Jurkat, Clone E6-1 (cell line): ENCODE measurements at places on chromosomes 4 and X.

DNA sequence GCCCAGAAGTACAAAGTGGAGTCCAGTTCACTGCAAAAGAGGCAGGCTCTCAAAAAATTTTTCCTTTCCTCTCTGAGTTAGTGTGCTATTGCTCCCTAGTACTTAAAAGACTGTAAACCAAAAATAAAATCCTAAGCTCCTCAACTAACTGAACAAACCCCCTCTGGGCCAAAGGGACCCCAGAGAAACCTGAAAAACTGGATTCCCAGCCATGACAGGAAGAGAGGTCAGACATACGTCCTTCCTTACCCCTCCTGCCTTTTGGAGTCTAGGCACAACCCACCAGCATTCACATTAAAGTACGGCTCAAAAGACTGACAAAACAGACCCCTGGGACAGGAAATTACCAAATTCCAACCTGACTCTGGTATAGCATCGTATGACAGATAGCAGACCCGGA, 957.9 kb upstream of the PRKX start:
- DNase-seq = no peak

- no peak for DNase-seq
Measured at GRCh38 chrX:53184836-53185235, 40.2 kb downstream of the KDM5C start.

DNA sequence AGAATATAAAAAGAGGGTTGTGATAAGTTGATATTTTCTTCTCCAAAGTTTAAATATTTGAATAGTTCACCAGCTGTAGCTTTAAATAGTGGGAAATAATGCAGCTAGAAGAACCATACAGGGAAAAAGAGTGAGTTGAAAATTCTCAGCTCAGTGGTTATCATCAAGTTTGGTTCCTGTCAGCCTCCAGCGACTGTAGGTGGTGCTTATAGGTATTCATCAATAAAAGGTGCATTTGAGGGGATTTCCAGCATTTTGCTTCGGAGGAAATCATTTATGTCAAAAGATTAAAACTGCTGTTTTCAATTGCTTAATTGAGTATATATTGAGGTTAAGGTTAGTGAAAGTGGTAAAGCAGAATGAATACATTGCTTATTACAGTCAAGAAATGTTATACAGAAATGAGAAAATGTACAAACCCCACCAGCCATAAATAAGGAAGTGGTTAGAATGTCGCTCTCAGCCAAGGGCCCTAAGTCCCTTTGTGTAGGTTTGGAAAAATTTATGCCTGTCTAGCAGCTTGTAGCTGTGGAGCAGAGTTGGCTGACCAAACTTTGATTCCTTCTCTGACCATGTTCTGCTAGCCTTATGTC, 532.9 kb upstream of the FTHL17 start:
- no peak for DNase-seq

DNA sequence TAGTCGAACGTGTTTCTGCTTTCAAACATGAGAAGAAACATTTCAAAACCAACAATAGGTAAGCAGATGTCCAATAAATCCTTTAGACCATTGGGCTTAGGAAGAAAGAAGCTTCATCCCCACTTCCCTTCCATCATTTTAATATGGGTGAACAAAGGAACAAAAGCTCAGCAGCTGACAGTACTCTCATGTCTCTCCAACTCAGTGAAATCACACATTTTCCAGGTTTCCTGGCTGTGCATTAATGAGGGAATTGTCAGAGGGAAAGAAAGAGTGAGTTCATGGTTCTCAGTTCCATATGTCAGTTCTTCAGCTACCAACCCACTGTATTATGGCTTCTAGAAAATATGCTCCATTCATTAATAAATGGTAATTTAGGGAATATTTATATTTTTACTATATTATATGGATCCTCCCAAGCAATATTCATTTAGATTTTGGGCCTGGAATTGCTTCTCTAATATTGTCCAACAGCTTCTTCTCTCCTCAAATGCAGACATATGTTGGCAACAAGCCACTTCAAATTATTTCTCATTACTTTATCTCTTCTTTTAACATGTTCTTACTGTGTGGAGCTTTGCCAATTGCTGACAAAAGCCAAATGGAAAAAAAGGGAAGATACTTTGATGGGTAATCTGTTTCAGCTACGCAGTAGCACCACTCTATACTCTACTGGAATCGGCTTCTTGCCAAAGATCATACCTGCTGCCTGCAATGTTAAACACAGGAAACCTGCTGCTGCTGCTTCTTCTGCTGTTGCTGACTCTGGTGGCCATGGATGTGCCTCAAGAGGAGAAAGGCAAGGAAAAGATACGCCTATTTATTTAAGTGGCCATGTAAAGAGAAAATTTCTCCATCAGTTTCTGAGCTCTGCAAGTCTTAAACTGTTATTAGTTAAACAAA, 1757.6 kb downstream of the ARAP2 start:
- DNase-seq = no peak

- no peak for DNase-seq
Measured at GRCh38 chr4:186939226-186939625, 215.6 kb upstream of the FAT1 start.

DNA sequence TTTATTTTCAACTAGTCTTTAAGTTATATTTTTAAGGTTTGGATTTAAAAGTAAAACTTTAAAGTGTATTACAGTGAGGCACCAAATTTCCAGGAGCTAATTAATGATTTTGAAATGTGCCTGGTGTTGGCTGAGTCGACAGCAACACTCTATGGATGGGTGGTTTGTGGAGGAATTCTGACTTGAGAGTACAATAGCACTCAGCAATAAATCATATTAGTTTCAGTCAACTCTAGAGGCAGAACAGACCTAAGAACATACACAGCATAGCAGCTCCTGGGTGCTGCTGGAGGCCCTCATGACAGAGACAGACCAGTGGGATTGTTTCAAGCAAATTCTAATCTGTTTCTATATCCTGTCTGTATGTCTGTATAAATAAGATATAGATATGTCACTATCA, 673.4 kb downstream of the TRIML1 start:
- no peak for DNase-seq

- no peak for DNase-seq
Measured at GRCh38 chr4:94373752-94374151, 31.1 kb upstream of the HPGDS start.

DNA sequence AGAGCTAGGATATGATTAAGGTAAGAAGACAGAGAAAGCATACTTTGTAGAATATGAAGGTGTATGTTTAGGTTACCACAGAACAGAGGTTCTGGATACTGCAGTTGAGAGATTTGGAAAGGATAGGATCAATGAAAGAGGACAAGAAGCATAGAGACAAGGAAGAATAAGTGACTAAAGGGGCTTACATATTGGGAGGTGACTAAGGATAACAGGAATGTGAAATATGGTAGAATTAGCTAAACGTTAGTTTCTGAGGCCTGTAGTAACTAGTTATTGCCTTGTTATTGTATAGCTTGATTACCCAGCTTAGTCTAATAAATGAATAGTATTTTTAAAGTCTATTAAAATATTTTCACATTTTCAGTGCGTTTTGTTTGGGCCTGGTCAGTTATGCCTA, 38.2 kb downstream of the CENPI start:
- DNase-seq = no peak

DNA sequence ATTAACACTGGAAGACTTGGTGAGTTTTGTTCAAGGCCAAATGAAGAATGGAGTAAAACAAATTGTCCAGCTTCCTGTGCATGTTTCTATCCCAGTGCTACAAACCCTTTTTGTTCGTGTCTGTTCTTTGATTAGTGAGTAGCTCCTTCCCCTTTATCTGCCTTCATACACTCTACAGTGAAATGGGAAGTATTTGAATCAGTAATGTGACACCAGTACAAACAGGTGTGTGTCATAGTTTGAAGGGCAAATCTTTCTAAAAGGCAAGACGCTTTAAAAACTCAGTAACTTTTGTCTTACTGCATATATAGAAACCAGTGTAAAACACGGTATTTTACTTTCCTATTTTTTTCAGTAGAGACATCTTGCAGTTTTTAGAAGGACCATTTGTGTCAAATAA, 5.9 kb downstream of the ARHGEF38 start:
- DNase-seq = no peak

DNA sequence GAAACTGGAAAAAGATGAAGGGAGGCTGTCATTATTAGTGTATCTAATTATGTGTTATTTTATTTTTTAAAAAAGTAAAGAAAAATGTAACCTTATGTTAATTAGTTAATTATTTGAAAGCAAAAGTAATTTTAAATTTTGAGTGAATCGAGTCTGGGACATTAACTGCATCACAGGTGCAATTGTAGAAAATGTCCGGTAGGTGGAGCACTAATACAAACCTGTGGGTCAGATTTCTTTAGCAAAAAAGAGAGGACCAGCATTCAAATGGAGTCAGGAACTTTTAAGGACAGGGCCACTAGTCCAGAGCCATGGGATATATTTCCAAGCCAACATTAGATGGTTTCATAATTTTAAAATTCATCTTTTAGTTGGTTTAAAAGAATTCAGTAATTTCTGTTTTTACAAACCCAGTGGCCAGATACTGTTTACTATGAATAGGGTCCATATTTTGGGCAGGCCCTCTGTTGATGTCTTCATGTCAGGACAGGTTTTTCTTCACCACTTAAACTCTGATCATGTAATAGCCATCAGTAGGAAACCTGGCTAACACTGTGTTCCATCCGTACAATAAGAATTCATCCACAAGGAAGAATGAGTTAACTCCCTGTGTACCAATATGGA, 27.2 kb downstream of the BST1 start:
- DNase-seq = peak; percentile 49

- DNase-seq = no peak
Measured at GRCh38 chr4:80876810-80877209, 153.7 kb upstream of the BMP3 start.

DNA sequence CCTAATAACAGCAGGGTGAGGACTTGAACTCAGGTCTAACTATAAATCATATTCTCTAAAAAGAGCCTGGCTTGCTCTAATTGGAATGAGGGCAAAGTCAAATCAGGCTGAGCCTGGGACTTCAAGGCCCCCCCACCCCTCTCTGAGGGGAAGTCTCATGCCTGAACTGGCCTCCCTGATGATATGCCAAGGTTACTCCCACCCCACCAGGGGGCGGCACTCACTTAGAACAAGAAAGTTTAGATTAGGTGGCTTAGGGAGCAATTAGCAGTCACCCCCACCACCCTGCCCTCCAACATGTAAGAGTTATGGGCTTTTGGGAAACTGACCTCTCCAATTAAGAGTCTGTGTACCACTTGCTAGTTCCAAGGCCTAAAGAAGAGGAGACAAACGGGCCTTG, 2.7 kb downstream of the FOXO4 start:
- peak; percentile 64 for DNase-seq

DNA sequence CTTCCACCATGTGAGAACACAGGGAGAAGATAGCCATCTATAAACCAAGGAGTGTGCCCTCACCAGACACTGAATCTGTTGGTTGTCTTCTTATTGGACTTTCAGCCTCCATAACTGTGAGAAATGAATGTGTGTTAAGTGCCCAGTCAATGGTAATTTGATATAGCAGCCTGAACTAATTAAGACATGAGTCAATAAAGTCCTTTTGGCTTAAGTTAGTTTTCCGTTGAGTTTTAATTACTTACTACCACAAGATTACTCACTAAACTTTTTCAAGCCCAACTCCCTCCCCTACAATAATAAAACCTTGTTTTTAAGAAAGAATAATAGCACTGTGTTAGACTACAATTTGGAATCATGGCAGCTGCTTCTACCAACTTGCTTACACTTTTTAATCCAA, 324.2 kb downstream of the PCDH19 start:
- DNase-seq = no peak

- DNase-seq = no peak
Measured at GRCh38 chrX:23826216-23826615, 43.2 kb downstream of the SAT1 start.

DNA sequence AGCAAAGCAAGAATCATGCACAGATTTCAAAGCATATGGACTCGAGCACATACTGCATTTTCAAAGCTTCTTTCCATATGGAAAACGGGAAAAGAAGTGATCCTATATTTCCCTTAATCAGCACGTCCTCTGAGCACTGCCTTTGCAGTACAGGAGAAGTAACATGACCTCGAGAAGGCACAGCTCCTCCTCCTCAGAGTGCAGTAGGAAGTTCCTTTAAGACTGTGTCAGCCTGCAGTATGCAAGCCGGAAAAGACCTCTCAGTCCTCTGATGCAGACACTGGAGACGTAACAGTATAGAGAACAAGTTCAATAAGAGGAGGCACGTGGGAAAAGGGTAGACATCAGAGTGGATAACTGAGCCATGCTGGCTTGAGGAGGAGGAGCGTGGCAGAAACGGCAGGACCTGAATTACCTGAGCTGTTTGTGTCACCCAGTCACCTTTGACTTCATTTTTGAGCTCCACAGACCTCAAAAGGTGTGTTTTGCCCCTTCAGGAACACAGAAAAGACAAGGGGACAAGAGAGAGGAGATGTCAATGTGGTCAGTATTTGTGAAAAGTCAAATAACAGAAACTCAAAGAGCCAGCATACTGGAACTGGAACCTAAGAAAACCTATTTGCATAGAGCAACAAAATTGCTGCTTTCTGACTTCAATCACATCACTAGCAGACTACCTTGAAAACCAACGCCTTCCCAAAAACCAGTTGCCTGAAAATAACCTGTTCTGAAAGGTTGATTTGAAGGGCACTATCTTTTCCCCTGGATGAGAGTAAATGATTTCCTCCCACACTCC, 20.8 kb downstream of the IRF2 start:
- no peak for DNase-seq

- no peak for DNase-seq
Measured at GRCh38 chr4:182567119-182567518, 323.9 kb downstream of the TENM3 start.

DNA sequence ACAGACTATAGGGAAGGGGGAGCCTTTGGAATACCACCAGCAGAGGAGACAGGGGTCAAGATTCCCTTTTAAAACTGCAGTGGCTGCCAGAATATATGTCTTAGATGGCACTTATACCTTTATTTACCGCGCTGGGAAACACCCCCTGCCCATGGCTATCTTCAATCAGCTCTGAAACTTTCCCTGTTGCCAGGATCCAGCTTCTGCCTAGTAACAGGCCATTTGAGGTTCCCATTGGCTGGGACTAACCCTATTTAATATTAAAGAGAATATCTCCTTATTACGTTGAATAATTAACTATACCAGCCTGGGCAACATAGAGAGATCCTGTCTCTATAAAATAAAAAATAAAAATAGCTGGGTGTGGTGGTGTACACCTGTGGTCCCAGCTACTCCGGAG, 23.8 kb downstream of the SOWAHB start:
- DNase-seq = no peak
